ENCODE measurements at places on chromosomes 5 and 9.

DNA sequence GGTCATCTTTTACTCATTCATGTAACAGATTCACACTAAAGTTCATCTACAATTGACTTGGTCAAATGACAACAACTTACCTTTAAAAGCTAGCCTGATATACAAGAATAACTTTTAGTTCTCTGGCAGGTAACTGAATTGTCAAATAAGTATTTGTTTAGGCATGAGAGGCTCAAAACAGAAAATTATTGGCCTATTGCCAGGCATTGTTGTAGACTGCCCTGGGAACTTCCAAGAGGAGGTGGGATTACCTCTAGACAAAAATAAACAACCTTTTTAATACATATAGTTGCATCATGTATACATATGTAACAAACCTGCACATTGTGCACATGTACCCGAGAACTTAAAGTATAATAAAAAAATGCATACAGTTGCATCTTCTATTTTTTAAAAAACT, 18.2 kb upstream of the SLCO4C1 start:
- DNase-seq: no peak

DNA sequence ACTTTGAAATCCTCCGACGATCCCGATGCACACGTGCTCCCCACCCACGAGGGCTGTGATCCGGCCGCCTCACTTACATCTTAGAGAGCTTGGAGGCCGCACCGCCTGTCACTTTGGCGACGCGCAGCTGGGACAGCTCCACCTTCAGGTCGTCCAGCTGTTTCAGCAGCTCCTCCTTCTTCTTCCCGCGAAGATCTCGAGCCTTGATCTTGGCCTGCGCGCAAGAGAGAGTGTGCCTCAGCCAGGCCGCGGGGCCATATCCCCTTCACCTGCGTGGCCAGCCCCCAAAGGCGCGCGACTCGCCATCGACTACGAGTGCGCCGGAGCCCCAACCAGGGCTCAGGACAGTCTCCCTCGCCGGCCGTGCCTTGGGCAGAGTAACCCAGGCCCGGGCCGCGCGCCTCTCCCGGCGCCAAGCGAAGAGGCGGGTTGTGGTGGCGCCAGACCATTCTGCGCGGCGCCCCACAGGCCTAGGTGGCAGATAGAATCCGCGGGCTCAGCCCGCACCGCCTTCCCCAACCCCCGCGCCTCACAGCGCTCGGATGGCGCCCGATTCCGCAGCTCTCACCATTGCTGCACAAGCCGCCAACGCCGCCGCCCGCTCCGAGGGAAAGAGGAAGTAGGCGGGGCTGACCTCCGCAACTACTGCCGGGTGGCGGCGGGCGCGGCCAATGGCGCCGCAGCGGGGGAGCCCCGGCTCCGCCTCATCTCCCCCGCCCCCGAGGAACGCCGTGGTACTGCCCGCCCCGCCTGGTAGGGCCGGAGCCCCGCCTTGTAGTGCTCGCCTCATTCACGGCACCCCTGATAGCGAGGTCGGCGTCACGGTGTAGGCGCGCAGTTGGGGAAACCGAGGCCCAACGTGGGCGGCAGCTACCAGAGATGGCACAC, at the start of the genes ARPC5L and RPL35:
TSS of gene ARPC5L (plus strand) at position 789 of the 888 bp plus-strand sequence. CDS start 7,161 bp downstream, outside the sequence.
TSS of gene RPL35 (minus strand) at position 616 of the 888 bp plus-strand sequence. CDS start at position 571, 45 bp downstream.
- DNase-seq: peak; percentile 97

GRCh38 chr9:132030626-132031325, 48.9 kb downstream of the MED27 start:
- DNase-seq: no peak

DNA sequence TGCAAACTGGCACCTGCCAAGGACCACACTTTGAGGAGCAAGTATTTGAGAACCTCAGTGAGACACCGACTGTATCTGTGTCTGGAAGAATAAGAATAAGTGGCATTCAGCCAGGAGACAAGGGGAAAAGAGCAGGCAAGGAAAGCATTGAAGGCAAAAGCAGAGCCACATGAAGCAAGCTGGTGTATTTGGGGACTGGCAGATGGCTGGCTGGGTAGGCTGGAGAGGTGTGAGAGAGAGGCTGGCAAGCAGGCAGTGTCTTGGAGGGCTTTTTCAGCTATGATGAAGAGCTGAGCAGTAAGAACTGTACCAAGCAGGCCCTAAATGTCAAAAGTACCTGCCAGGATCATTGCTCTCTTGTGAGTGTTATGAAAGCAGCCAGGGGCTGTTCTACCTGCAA, 14.1 kb upstream of the C5orf58 start:
- DNase-seq: no peak

DNA sequence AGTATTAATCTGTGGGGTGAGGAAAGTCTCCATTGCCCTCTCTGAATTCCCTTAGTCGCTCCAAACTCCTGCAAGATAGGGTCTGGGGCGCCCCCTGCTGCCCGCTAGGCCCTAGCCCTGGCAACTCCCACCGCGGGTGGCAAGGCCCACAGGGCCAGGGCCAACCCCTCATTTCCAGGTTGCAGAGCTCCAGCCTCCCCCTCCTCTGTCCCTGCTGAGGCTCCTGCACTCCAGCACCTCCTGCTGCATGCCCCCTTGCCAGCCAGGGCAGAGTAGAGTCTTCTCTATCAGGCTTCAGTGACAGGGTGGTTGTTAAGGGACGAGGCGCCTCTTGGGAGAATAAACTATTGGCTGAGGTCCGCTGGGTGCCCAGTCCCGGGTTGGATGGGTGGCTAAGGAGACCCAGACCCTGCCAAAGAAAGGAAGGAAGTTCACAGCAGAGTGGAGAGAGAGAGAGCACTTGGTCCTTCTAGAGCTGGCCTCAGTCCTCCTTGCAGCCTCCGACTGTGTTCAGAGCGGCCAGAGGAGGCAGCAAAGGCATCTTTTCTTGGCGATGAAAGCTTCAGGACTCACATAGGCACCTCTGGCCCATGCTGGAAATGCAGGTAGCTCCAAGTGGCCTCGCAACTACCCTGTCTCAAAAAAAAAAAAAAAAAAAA, 45.6 kb downstream of the SAR1B start:
- peak; percentile 85 for DNase-seq

- no peak for DNase-seq
These were observed 78.0 kb upstream of the FBXL7 start for GRCh38 chr5:15421921-15422412.

- no peak for DNase-seq
These were observed 566.6 kb downstream of the ZNF608 start for GRCh38 chr5:124179819-124180218.

DNA sequence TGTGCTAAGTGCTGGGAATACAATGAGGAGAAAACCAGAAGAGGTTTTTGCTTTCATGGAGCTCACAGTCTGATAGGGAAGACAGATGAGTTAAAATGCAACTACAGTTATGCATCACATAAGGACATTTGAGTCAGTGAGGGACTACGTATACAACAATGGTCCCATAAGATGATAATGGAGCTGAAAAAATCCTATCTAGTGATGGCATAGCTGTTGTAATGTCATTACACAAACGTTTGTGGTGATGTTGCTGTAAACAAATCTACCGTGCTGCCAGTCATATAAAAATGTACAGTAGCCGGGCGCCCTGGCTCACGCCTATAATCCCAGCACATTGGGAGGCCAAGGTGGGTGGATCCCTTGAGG, 110.1 kb upstream of the RAD23B start:
- no peak for DNase-seq

DNA sequence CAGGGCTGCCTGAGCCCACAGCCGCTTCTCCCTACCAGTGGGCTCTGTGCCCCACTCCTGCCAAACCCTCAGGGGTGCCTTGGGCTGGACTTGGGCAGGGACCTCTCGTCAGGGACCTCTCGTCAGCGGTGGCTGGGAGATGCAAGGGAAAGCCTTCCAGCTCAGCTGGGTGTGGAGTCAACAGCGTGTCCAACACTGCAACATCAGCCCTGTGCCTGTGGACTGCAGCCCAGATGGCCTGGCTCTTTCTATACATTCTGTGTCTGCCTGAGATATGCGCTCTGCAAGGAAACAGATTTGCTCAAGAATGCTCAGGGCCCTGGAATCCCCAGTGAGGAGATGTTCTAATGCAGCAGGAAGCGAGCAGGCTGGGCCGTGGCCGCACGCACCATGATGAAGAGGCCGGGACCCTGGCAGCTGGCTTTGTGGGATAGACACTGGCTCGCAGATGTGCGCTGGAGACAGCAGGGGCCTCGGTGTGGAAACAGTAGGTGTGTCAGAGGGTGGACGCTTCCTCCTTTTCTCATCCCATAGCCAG, 85.0 kb upstream of the COL5A1 start:
- no peak for DNase-seq

- DNase-seq: no peak
These were observed 18.2 kb downstream of the C9orf153 start for GRCh38 chr9:86241216-86241615.

- no peak for DNase-seq
These were observed 115.5 kb upstream of the RUSC2 start for GRCh38 chr9:35374436-35374835.

DNA sequence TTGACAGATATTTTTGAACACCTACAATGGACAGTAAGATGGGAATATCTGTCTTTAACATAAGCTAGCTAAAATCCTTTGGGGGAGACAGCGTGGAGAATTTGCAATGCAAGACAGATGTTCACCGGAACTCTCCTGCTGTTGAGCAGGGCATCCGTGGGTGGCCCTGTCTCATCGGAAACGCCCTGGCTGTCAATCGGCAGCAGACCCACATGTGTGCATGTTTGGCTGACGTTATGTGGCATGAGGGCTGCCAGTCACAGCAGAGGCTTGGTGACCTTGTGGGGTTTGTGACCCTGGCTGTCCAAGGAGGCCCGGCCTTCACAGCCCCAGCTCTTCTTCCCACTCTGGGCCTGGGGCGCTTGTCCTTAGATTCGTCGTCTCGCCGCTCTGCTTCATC, 129.7 kb upstream of the OTULINL start:
- DNase-seq: no peak

DNA sequence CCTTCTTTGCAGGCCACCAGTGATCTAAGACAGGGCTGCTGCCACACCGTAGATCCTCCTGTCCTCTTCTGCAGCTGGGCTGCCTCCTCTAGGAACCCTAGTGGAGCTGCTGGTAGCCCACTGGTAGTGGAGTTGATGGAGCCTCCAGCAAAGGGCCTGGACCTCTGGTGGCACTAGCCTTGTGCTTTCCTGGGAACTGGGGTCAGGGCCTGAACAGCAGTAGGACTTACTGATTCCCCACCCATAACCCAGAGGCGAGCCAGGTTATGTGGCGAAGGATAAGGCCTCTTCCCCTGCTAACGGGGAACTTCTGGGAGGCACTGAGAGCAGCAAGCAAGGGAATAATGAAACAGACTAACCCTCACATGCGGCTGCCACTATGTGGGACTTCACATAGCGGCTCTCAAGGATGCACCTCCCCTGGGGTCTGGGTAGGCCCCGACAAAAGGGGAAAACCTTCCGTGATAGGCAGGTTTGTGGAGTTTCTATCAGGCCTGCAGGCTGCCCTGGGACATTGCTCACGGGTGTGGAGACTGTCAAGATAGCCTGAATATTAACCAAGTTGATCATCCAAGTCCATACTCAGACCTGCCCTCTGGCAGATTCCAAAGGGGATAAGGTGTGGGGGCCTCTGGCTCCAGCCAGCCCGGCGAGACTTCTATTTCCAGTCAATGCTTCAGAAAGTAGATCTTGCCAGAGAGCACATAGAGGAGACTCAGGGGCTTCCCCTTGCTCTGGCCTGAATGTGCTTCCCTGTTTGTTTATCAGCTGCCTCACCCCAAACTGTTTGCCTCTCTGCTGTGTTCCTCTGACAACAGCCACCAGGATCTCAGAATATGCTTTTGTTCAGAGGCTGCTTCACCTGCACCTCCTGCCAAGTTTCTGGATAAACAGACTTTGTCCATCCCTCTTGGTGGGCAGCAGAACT, 7.4 kb downstream of the SLC22A4 start:
- DNase-seq: no peak

GRCh38 chr9:96258967-96259366, 43.0 kb downstream of the HSD17B3 start:
- DNase-seq: no peak

DNA sequence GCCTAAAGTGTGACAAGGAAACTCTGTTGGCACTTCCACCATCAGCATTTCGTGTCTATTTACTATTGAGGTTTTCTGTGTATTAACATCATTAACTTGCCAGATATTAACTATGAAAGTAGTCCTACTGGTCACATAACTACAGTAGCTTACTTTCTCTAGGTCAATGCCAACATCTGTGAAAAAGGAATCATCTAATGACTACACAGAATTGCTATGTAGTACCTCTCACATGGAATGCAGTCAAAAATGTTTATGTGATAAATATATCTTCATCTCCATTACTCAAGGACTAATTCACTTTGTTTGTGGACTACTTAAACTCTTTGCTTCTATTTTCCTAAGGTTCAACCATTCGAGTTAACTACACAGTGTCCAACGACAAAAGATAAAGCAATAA, 2.1 kb downstream of the SCAI start:
- DNase-seq: no peak

- no peak for DNase-seq
These were observed 38.8 kb downstream of the PAEP start for GRCh38 chr9:135600296-135600817.
